ENCODE measurements at places on chromosomes 6 and 20. TPM values are rescaled to one million over a fixed set of nuclear protein-coding genes. Genes with fewer than 3 reads are reported as not detected.

GRCh38 chr6:142047934-142048592 lies 84.7 kb upstream of the GJE1 start:
- H3K27ac ChIP-seq = no peak overlapping the region
- H3K4me3 ChIP-seq = no peak overlapping the region
- H3K36me3 ChIP-seq = no peaks in the 10 kb centered on the region
- H3K4me1 ChIP-seq = no peaks in the 10 kb centered on the region
- H3K27me3 ChIP-seq = no peaks in the 10 kb centered on the region

DNA sequence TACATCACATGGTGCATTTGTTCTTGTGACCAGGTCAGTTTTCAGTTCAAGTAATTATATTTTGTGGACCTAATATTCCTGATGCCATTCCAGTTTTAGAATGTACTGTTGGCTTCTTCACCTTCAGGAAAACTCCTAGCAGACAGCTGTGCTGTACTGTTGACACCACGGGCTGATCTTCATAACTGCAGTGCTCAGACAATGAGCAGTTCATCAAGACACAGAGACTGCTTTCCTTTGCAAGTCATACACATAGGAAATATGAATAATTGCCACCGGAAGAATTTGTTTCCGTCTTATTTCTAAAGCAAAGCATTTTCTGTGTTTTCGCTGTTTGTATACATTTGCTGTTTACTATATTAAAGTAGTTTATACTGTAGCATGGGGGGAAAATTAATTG lies 89.8 kb downstream of the C6orf118 start:
- H3K36me3 ChIP-seq = no peaks in the 10 kb centered on the region
- no peaks in the 10 kb centered on the region for H3K27me3 ChIP-seq
- no peak for DNase-seq
- no peak overlapping the region for H3K4me3 ChIP-seq

GRCh38 chr6:154267508-154268106 lies 89.0 kb downstream of the IPCEF1 start:
- H3K36me3 ChIP-seq = no peaks in the 10 kb centered on the region
- H3K4me1 ChIP-seq = no peaks in the 10 kb centered on the region
- no peak overlapping the region for H3K27ac ChIP-seq

DNA sequence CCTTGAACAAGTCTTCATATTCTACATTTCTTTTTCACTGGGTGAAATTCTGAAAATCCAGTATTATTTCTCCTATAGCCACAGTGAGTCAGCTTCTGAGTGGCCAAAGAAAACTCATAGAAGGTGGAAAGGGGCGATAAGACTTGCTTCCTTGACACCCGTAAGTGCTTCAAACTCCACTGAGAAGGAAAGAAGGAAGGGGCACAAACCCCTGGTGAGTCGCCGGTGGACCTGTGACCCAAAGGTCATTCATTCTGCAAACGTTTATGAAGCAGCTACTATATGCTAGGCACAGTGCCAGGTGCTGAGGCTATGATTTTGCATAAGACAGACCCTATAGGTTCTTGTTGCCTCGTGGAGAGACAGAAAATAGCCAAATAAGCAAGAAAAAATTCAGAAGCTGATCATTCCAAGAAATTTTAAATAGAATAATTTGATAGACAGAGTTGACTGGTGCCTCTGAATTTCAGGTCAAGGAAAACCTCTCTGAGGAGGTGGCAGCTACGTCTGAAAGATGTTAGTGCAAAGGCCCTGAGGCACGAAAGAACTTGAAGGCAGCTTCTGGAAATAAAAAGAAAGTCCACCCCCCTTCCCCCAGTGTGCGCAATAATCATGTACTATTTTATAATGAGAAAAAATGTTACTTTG lies 118.2 kb downstream of the CD24 start:
- H3K36me3 ChIP-seq = peaks cover 11% of the 10 kb centered on the region
- H3K4me1 ChIP-seq = peaks cover 8% of the 10 kb centered on the region
- H3K27ac ChIP-seq = no peak overlapping the region
- no peak for DNase-seq

GRCh38 chr20:37413379-37413778 lies 67.4 kb downstream of the SRC start:
- DNase-seq = no peak
- H3K4me1 ChIP-seq = peaks cover 12% of the 10 kb centered on the region
- no peaks in the 10 kb centered on the region for H3K36me3 ChIP-seq
- H3K4me3 ChIP-seq = no peak overlapping the region

- peak overlapping the region; percentile 97 for H3K27ac ChIP-seq
- no peaks in the 10 kb centered on the region for H3K27me3 ChIP-seq
- DNase-seq = peak; percentile 84
These were observed 6.8 kb upstream of the MAPK13 start for GRCh38 chr6:36123270-36124139.

- DNase-seq = peak; percentile 7
- no peaks in the 10 kb centered on the region for H3K27me3 ChIP-seq
- no peaks in the 10 kb centered on the region for H3K36me3 ChIP-seq
- H3K4me3 ChIP-seq = peak overlapping the region; percentile 95
These were observed 1.1 kb downstream of the BAG2 start for GRCh38 chr6:57173056-57173885.

GRCh38 chr6:2738373-2738979 lies 12.2 kb downstream of the MYLK4 start:
- peak; percentile 44 for DNase-seq
- H3K27ac ChIP-seq = no peak overlapping the region
- H3K4me1 ChIP-seq = peaks cover under 1% of the 10 kb centered on the region
- H3K36me3 ChIP-seq = no peaks in the 10 kb centered on the region
- no peak overlapping the region for H3K4me3 ChIP-seq

DNA sequence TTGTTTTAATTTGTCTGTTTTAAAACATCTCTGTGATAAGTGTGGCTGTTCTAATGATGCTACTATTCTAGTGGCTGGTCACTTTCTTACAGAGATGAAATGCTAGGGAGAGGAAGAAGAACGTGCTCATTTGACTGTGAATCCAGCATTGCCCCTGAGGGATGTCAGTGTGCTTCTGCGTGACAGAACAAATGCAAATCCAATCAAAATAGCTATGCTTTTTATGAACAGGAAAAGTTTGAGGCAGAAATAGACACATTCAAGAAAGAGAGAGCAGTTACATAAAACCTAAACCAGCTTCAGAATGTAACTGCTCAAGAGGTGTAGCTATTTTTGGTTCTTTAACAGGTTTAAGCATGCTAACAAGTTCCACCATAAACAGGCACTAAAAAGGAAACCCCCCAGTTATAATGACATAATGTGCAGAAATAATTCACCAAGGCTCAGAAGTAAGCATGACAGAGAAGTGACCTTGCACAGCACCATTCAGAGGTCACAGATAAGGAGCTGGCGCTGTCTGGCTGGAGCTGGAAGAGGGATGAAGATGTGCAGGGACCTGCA lies 385.3 kb downstream of the EPM2A start:
- DNase-seq = no peak
- no peak overlapping the region for H3K27ac ChIP-seq
- no peaks in the 10 kb centered on the region for H3K36me3 ChIP-seq
- peaks cover 11% of the 10 kb centered on the region for H3K4me1 ChIP-seq

- H3K36me3 ChIP-seq = no peaks in the 10 kb centered on the region
- peaks cover 20% of the 10 kb centered on the region for H3K27me3 ChIP-seq
- H3K4me3 ChIP-seq = no peak overlapping the region
- no peak for DNase-seq
- no peak overlapping the region for H3K27ac ChIP-seq
- no peaks in the 10 kb centered on the region for H3K4me1 ChIP-seq
These were observed 409.6 kb downstream of the MAFB start for GRCh38 chr20:40279390-40279789.

Gene DUSP15
- not detected for polyA plus RNA-seq

Gene PCSK2
- polyA plus RNA-seq = not detected

Gene CYP24A1
- not detected for polyA plus RNA-seq

Gene ISM1
- not detected for polyA plus RNA-seq

Gene B3GALT4
- polyA plus RNA-seq = 18.3 TPM

Gene ADGRG6
- polyA plus RNA-seq = not detected

Gene NCOA5
- polyA plus RNA-seq = 34.2 TPM

Measured in naive B cell (primary cell).